SW 1271 (cell line): ENCODE measurements at places on chromosomes 1 and 21.

DNA sequence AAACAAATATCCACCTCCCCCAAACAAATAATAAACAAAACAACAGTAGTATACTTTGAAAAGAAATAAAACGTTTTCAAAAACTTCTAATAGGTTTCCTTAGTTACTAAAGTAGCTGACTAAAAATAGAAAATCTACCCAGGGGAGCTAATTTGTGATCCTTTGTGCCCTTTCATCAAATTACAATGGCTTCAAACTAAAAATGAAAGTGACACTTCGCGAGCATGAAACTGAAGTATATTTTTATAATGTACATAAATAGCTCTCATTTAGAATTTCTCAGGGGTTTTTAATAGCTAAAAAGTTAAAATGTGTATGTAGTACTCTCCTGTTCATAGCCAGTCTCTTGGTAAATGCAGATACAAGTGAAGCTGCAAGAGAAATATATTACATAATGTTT, 78.4 kb downstream of the BRINP3 start:
- DNase-seq, result no peak

DNA sequence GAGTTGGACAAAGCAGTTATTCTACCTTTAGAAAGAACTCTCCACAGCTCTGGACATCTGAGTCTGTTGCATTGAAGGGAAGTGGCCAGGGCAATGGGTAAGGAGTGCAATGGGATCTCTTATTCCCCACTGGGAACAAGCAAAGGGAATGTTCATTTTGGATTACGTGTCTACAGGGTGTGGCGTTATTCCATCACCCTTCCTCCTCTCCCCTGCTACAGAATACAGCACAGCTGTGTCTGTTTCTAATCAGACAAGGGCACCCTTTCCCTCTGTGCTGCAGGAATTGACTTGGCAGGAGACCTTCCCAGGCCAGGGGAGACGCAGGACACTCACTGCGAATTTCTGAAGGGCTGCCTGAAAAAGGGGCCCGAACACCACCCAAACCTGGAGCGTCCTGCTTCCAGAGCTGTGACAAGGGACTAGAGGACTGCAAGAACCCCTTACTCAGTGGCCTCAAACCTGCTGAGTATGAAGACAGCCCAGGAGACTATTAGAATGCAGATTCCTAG, 163.6 kb upstream of the RAB4A start:
- DNase-seq, result no peak

DNA sequence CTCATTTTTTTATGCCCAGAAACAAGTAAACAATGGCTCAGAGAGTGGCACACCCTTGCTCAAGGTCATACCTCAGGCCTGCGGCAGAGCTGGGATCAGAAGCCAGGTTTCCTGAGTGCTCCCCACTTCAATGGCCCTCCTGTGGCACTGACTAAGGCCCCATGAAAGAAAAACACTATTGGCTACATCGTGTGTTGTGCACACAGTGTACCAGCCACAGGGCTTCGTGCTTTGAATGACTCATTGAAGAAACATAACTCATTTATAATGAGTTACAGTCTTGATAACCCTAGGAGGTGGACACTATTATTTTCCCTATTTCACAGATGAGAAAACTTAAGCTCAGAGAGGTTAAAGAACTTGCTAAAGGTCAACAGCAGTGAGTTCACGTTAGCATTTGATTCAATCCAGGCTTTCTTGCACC, 91.2 kb downstream of the TRABD2B start:
- no peak for DNase-seq

GRCh38 chr1:160189649-160190625, at the start of gene CASQ1:
TSS of gene CASQ1 (plus strand) at chr1:160190575. CDS start at chr1:160190752, 177 bp downstream.
- DNase-seq, result no peak

DNA sequence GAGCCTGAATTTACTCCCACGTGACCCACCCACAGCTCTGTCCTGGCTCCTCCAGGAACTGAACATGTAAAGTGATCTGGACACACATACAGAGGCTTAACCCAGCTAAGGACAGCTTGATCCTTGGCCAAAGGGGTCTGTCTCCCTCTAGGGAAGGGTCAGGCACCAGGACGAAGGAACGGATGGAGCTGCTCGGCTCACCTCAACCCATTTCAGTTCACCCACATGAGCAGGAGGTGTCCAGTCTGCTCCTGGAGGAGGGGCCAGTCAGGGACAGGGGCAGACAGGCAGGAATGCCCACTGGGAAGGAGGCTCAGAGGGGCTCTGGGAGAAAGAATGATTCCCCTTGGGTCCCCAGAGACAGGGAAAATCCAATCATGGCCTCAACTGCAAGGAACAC, 567.2 kb downstream of the PTPRU start:
- no peak for DNase-seq

DNA sequence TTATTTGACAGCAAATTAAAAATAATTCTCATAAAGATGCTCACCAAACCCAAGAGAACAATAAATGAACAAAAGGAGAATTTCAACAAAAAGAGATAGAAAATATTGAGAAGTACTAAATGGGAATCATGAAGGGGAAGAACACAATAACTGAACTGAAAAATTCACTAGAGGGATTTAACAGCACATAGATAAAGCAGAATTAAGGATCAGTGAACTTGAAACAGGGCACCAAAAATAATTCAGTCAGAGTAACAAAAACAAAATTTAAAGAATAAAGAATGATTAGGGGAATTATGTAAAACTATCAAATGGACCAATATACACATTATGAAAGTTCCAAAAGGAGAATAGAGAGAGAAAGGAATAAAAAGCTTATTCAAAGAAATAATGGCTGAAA, 7.8 kb downstream of the ADAM30 start:
- no peak for DNase-seq

DNA sequence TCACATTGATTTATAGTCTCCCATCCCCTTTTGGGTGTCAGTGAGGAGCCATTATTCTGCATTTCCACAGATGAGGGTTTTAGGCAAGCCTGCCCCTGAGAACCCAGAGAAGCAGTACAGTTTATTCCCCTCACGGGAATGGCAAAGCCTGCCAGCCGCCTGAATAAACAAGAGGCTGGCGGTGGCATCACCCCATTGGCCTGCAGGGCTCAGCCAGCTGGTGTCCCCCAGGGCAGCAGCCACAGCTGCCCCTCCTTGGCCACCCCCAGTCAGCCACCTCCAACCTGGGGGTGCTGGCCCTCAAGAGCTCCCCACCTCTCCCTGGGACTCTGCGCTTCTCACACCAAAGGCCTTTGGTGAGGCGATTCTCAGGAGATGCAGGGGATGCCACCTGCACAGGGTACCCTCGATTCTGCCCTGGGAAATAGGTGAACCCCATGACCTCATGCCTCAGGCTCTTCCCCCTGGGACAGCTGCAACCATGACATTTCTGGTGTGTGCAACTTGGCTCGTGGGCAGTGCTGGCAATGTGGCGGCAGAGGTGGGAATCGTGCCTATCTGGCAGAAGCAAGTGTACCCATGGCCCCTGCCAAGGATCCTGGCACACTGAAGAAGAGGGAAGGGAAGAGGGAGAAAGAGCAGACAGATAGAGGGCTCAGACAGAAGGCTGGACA, 14.0 kb downstream of the OLFML2B start:
- DNase-seq, result no peak

GRCh38 chr21:28923439-28923975, 69.2 kb downstream of the LTN1 start:
- no peak for DNase-seq

DNA sequence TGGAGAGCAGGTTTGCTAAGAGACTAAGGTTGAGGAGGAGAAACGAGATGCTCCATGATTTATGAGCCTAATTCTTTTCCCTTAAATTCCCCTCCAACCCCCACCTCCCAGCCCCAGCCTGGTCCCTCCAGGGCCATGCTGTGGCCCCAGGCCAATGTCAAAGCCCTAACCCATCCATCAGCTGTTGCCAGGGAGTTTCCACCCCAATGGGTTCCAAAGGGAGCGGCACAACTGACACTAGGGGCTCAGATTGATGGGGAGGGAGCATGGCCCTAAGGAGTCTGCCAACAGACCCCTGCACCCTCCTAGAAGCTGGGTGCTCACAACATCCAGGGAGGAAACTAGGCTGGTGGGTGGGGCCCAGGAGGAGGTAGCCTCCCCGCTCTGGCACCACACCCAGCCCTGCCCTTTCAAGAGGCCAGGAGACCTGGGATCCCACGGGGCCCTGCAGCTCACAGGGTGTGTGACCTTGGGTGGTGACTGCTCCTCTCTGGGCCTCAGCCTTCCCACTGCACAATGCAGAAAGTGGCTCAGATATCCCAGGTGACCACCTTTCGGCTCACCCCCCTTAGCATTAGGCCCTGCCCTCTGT, 12.9 kb downstream of the AHDC1 start:
- no peak for DNase-seq

GRCh38 chr1:85544689-85545215, 35.8 kb upstream of the CCN1 start:
- DNase-seq, result no peak

- DNase-seq, result no peak
Observed at GRCh38 chr1:209629621-209630382, 22.4 kb downstream of the LAMB3 start.

GRCh38 chr1:30471307-30471706, 252.1 kb downstream of the MATN1 start:
- DNase-seq, result no peak

DNA sequence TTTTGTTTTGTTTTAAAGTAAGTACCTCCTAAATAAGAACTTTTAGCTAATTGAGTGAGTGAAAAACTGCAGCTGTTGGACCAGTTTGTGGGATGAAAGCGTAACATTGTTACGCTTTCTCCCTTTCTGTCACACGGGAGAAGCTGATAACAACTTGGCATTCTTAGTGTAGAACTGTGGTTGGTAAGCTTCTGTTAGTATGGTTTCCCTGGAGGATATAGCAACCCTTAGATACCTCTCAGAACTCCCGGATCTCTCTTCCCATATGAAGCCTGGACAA, 98.2 kb downstream of the CACHD1 start:
- no peak for DNase-seq

DNA sequence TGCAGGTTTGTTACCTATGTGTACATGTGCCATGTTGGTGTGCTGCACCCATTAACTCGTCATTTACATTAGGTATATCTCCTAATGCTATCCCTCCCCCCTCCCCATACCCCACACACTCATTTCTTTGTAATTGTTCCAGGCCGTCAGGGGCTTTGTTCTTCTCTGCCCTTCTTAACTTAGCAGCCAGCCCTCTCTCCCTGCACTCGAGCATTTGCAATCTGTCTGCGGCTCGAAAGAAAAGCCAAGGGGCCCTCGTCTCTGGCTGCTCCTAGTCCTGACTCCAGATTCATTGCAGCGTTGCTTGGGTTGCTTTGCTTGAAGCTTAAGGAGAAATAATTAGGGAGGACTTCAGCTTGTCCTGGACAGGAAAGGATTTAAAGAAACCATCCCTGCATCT, 85.7 kb downstream of the ATP1A1 start:
- DNase-seq, result no peak

DNA sequence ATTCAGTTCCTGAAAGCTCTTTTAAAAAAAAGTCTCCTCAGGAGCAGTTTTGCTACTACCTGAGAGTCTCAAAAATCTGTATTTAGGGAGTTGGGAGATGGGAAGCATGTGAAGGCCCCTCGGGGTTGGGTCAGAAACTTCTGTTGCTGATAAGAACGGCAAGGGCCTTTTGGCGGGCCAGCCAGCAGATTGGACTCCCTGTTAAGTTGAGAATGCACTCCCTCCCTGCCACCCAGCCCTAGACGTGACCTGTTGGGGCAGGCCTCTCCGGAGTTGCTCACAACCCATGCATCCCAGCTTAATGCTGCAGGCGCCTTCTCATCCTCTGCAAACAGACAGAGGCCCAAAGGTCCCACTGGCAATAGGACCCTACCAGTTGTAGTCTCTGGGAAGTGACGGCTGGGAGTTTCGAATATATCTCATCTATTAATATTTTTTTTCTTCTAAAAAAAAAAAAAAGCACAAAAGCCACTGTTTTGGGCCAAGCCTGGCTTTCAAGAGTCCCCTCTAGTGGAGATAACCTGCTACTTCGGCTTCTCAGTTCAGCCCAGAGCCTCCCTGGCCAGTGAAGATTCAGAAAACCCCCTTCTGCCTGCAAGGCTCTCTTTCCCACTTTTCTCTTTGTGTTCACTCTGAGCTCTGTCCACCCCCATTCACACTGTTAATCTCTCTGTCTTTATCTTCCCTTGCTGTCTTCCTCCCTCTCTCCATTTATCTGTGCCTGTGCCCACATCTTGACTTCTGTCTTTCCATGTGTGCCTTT, 5.3 kb downstream of the PLXNA2 start:
- no peak for DNase-seq

GRCh38 chr1:97895278-97895677, 25.6 kb downstream of the DPYD start:
- no peak for DNase-seq

DNA sequence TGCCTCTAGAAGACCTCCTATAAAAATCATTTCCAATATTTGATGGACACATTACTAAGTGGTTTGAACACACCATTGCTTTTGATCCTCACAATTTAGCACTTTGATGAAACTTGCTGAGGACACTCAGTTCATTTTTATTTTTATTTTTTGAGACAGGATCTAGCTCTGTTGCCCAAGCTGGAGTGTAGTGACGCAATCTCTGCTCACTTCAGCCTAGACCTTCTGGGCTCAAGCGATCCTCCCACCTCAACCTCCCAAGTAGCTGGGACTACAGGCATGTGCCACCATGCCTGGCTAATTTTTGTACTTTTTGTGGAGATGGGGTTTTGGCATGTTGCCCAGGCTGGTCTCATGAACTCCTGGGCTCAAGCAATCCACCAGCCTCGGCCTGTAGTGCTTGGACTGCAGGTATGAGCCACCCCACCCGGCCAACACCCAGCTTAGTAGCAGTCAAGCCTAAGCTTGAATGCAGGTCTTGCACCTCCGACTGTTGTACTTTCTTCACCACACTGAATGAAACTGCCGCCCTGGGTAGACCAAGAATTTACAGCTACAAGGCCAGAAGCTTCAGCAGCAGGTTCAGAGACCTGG, 24.8 kb upstream of the ATP2B4 start:
- no peak for DNase-seq

DNA sequence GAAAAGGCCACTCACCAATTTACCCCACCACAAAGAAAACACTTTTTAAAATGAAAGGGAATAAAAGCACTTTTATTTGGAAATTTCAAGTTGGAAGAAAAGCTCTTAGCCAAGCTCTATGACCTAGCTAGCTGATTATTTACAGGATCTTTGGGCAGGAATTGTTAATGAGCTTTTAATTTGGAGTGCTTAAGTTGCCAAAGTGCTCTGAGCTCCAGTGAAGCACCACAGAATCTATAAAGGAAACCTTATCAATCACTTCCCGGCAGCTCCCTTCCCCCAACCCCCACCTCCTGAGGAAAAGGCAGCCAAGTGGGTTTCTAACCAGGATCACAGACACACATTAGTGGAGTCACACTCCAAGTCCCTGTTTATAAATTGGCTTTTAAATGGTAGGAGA, 1.5 kb downstream of the ERI3 start:
- no peak for DNase-seq

- DNase-seq, result no peak
Observed at GRCh38 chr1:153397924-153398651, 7.2 kb upstream of the S100A8 start.

- no peak for DNase-seq
Observed at GRCh38 chr1:206924592-206925105, 2.9 kb upstream of the FCMR start.

DNA sequence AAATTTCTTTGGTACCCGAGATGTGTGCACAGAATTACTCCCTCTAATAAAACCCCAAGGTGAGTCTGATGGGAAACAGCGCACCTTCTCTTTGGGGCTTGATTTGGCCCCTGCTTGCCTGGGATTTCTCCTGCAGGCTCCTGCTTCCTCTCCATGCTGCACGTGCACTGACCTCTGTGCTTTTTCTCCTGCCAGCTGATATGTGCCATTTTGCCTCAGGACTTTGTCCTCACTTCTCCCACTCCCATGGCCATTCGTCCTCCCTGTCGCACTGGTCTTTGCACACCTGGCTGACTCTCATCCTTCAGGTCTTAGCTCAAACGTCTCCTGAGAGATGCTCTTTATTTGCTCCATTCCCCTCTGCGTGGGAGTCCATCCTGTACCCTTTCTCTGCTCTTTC, 1.2 kb downstream of the CBR1 start:
- no peak for DNase-seq
